Stimulated activated CD4-positive, alpha-beta T cell treated with anti-CD3 and anti-CD28 coated beads, Interleukin-1b, Interleukin-23, amount 100 ng/mL, for 1 hour (primary cell): ENCODE measurements at places on chromosomes 12 and 14.

DNA sequence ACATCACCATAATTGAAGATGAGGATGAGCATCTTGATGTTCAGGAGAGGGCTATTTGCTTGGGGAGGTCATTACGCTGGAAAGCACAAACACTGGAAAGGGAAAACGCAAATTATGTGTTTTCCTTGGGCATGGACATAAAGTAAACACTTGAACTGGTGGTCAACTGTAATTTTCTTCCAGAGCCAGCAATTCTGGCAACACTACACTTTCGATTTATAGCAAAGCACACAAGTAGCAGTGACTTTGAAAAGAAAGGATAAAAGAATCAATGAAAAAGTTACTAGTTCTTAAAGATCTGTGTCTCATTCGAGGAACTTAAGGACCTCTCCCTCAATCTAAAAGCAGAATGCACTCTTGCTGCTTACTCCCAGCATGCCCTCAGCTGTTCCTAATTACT, 2.2 kb downstream of the CLEC14A start:
- no peak for DNase-seq

GRCh38 chr12:70185301-70185700, 57.9 kb upstream of the CNOT2 start:
- DNase-seq, result no peak

- DNase-seq, result peak; percentile 55
Measured at GRCh38 chr14:99230208-99231151, 41.5 kb downstream of the BCL11B start.

DNA sequence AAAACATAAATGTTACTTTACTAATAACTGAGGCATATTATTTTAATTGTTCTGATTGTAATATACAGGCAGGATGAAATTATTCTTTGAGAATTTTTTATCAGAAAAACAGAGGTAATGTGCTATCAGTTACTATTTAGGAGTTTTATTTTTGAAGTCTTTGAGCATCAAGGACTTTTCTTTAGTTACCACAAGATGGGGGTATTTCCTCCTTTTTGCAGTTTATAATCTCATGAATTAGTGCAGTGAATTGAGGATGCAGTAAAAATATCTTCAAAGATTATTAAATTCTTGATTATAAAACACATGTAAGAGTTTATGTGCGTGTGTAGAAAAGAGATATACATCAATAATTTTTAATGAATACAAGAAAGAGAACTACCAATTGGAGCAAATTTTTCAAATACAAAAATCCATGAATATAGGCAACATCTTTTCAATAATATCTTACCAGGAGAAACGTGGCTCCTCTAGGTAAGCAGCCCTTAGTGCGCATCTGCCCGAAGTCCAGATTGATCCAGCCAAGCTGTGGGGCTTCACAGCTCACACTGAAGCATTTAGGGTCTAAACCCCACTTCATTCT, 71.6 kb downstream of the ERGIC2 start:
- no peak for DNase-seq

DNA sequence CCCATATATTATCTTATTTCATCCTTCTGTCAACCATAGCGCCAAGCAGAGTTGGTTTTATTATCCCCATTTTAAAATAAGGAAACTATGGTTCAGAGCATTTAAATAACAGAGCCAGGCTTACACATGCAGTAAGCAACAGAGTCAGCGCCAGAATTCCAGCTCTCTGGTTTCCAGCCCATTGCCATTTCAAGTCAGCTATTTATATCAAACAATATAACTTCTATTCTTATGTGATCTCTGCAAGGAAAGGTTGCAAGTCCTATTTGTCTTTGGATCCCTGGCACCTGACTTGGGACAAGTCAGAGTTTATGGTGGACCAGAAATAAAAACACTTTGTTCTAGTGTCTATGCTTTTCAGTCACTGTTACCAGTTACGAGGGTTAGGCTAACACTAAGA, 174.1 kb upstream of the EEA1 start:
- no peak for DNase-seq

DNA sequence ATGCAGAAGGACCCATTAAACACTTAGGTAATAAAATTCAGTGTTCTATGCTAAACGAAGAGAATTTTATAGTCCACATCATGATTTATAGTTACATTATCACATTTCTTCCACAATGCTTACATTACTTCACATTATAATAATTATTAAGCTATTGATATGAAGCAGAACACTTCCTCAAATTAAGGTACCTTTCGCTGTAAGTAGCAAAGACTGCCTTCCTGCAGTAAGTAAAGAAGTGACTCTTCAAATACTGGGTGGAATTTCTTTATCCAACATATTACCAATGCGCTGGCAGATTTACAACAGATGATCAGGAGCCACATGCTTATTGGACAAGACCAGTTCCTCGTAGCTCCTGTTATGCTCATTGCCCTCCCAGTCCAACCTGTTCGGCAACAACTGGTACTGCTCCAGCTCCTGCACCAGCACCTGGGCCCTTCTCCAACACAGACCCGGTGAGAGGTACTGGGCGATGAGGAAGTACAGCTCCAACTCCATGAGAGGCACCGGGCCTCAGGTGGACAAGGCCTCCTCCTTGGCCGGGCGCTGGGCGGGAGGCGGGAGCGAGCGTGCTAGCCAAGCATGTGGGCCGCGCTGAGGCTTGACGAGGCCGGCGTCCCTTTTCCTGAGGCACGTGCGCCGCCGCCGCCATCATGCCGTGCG, 210.7 kb upstream of the ATP2B1 start:
- DNase-seq, result no peak

DNA sequence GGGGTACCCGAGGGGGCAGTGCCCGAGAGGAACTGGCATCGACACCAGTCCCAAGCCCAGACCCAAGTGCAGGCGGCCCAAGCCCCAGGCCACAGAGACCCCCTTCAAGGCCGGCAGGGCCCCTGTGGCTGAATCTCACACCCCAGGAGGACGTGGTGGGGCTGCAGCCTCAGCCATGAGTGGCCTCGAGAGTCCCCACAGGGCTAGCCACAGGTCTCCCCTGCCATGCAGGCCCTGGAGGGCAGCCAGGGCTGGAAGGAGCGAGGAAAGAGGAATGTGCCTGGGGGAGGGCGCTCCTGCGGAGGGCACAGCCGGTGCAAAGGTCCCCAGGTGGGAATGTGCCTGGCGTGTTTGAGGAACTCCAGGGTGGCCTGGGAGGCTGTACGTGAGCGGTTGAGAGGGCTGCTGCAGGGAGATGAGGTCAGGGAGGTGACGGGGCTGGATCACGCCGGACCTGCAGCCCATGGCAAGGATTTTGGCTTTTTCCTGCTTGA, 86.1 kb downstream of the NCOR2 start:
- no peak for DNase-seq

GRCh38 chr14:100524933-100525243, 62.3 kb downstream of the BEGAIN start:
- DNase-seq, result no peak

DNA sequence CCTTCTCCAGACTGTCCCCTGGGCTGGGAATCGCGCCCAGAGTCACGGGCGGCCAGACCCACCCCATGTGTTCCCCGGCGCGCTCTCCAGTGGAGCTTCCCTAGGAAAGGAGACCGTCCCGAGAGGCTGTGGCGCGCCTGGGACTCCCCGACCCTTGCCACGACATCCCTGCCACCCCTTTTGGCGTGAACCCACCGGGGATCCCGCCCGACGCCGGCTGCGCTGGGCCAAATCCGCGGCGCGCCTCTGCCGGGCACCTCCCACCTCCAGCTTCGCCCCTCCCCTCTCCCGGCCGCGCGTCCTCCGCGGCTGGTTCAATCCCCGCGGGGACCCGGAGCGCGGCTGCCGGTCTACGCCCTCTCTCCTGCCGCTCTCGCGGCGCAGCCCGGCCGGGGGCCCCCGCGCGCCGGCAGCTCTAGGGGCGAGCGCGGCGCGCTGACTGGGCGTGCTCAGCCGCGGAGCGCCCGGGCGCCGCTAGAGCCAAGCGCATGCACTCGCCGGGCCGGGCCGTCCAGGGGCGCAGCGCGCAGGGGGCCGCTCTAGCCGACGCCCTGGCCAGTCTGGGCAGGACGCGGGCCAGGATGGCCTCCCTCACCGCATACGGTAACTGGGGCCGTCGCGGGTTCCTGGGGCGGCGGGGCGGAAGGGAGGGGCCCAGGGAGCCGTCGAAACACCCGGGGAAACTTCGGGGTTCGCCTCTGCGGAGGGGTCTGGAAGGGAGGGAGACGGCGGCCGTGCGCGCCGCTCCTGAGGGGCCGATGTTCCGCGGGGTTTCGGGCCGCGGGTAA, 77.4 kb upstream of the ANO4 start:
- DNase-seq, result no peak

DNA sequence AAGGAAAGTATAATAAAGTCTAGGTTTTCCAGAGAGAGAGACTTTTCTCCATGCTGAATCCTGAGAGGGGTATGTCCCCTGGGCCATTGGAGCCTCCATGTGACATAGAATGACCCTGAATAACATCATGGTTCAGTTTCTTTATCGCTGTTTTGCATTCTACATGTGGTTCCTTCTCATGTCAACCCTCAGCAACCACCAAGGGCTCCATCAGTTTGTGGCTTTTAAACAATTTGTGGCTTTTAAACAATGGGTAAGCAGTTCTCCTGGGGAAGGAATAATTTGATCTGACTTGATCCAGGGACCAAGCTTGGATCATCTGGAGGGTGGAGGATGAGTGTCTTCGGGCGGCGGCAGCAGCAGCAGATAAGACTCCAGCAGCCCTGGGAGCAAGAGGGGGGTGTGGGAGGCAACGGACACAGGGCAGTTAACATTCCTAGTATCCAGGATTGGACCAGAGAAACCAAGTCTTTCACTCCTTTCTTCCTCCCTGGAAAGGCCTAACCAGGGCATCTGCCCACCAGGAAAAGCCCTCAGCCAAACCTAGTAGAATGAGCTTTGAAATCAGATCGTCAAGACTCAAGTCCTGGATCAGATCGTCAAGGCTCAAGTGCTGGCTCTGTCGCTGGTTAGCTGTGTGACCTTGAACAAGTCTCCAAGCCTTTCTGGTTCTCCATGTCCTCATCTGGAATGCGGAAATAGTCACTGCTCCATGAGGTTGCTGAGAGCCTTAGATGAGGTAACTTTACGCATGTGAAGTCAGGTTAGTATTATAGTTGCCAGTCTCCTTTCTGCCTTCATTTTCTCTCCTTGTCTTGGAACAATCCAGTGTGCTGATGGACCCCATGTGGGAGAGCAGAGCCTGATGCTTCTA, 27.8 kb upstream of the FAM222A start:
- no peak for DNase-seq

GRCh38 chr12:3199551-3200031, 122.4 kb downstream of the TSPAN9 start:
- DNase-seq, result no peak

DNA sequence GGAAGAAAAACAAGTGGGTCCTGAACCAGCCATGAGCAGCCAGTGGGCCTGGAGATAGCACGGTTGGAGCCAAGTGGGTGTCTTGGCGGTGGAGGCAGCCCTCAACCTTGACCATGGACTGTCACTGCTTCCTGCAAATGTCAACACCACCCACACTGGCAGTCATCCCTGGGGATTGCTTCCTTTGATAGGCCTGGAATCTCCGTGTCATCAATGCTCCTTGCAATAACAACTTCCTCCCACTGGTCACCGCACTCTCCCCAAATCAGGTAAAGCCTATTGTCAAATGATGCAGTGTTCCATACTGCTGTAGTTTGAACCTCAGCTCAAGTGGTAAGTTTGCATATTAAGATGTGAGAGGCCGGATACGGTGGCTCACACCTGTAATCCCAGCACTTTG, 129.1 kb downstream of the NTF3 start:
- DNase-seq, result no peak

GRCh38 chr14:50363714-50364111, 33.0 kb downstream of the CDKL1 start:
- DNase-seq, result no peak

- no peak for DNase-seq
Measured at GRCh38 chr14:65594153-65594881, 181.8 kb downstream of the FUT8 start.

DNA sequence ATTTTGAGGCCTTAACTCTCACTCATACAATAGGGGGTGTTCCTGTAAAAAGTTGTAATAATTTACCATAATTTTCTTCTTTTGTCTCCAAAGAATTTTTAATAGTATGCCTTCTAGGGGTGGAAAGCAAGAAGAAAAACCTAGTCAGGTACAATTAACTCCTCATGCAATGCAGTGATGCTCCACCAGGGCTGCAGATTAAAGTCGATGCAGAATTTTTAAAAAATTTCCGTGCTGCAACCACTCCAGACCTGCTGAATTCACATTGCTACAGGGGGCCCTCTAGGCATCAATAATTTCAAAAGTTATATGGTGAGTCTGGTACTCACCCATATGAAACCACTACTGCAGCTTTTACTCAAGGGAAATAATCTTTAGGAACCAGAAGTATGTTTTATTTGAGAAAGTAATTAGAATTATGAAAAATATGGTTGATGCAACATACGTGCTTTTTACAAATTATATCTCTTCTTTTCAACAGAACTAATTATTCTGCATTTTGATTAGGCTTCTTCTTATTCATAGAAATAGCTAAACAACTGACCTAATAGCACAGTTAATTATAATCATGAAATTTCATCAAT, 353.2 kb downstream of the BCAT1 start:
- no peak for DNase-seq

DNA sequence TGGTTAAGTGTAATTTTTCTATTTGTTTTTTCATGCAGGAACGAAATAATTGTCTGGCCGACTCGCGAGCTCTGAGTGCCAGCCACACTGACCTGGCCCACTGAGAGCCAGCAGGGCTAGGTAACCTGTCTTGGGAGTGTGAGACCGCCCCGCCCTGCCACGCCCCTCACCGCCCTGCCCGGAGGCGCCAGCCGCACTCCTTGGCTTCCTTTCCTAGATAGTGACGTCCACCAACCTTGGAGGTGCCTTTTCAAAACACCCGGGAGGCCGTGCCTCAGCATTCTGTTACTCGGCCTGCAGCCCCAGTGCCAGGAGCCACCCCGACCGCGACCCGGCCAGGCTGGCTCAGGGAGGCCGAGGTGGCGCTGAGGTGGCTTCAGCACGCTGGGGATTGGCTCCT, 21.7 kb downstream of the XRCC3 start:
- DNase-seq, result no peak

DNA sequence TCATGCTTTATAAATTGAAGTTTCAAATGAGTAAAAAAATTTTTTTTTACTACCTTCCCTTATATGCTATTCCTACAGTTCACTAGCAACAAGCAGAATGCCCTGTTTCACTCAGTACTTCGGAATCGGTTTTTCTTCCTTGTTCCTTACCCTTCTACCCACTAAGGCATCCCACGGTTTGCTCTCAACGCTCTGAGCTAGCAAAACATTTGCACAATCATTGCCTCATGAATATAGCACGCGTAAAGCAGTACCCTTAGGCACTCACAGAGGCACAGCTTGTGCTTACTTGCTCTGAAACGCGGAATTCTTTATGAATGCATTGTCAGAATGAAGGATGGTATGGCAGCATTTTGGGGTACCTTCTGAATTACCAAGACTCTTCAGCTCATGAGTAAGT, 45.0 kb downstream of the PPP1R13B start:
- DNase-seq, result no peak

- DNase-seq, result no peak
Measured at GRCh38 chr14:69481815-69482568, 2.5 kb upstream of the PLEKHD1 start.
